ENCODE measurements at places on chromosomes 7 and 10.
A peak's percentile ranks its signal among the peaks of the same experiment; 100 is the strongest.

DNA sequence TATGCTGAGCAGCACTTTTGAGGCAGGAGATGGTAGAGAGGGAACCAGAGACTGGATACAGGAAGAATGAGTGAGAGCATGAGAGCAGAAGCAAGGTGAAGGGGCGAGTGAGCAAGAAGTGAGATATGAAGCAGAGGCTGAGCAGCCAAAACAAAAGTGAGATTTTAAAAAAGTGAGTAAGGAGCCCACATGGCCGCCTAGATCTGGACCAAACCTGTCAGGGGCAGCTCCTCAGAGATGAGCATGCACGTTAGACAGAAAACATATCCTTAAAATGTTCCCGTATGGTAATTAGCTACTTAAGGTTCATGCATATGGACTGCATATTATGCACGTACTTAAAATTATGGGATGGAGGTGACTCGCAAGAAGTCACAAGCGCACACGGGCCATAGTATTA, 22.5 kb downstream of the TMEM176A start:
- no peak for DNase-seq

DNA sequence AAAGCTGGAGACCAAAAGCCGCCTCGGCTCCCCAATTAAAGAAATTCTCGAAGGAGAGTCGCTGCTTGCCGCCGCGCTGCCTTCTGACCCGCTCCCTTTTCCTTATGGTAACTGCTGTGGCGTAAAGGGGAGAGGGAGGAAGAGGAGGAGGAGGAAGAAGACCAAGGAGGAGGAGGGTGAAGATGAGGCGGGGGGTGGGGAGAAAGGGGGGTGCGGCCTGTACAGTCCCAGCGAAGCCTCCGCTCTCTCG, 388 bp downstream of the CNOT4 start:
- DNase-seq = no peak

DNA sequence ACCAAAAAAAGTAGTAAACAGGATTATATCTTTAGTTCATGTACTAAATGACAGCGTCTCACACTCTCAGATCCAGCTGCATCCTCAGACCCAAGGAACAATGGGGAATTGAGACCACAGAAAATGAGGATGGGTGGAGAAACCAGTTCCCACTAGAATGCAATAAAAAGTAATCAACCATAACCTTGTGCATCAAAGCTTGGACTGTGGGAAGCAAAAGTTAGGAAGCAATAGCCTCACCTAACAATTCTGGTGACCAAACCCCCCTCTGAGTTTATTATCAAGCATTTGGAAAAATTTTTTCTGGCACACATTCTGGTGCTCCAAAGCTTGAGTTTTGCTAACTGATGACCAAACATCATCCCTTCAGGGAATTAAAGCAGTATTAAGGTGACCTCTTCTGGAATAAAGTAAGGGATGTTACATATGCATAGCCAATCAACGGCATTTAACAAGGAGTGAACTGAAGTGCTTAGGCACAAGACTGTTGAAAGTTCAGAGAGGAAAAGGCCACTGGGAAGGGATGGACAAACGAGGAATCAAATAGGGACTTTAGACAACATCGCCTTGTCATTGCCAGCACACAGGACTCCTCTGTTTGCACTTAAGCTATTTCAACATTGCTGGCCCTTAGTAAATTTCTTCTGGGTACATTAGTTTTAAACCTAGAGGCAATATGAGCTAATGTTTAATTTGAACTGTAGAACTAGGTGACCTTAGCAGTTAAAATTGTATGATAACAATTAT, 1.2 kb upstream of the MAT1A start:
- no peak for DNase-seq

DNA sequence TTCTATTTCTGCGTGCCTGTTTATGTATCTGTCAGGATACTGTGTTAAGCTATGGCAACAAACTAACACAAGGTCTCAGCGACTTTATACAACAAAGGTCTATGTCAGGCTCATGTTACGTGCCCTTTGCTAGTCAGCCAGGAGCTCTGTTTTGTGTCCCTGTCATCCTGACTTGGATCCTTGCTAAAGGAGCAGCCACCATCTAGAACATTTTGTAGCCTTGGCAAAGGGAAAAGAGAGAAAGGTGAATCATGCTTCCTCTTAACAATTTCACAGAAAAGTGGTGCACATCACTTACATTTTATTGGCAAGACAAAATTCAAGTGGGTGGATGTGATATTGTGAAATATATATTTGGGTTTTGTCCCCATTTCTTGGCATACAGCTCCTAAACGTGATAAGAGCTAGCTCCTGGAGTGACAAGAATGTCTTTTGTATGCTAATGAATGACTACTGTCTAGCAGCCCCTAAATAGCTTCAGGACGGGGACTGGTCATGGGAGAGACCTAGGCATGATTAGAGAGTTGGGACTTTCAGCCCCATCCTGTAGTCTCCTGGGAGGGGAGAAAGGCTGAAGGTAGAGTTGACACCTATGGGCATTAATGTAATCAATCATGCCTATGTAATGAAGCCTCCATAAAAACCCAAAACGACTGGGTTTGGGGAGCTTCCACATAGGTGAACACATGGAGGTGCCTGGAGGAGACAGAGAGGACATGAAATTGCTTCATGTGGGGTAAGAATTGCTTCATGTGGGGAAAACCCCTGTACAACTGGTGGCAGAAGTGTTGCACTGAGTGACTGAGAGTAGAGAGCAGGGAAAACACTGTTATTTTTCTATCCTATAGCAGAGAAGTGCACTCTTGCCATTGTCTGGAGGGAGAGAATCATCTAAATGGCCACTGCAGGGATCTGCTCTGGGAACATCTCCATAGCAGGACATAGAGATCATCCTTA, 33.0 kb downstream of the MRPL32 start:
- no peak for DNase-seq

- no peak for DNase-seq
These were observed 9.3 kb upstream of the PNPLA8 start for GRCh38 chr7:108535257-108535656.

DNA sequence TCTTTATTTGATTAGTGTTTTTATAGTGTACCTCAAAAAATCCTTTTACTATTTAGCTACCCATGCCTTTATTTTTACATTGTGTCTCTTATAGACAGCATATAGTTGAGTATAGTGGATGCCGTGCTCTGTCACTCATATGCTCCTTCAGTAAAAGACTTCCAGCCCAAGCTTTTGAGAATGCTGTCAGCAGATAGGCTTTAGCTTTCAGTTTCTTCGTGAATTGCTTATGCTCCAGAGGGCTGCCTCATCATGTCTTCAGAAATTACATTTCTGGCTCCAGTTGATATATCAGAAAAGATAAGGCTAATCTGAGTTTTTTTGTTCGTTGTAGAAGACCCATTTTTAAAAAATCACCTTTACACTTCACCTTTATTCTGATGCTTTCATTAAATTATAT, 332.0 kb downstream of the NXPH1 start:
- no peak for DNase-seq

DNA sequence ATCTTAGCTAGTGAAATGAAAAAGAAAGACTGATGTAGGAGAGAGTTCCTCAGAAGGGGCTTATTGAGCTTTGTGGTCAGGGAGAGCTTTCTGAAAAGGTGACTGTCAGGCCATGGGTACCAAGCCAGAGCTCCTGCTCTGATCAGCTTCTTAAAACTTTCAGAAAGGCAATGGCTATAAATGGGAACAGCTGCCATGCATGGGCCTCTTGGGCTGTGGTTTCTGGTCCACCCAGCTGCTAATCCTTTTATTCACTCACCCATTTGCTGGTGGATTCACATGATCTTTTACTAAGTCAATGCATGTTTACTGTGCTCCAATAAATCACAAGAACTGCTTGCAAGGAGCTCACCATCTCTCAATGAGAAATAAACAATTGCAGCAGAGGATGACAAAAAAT, 60.1 kb upstream of the ZPBP start:
- no peak for DNase-seq

DNA sequence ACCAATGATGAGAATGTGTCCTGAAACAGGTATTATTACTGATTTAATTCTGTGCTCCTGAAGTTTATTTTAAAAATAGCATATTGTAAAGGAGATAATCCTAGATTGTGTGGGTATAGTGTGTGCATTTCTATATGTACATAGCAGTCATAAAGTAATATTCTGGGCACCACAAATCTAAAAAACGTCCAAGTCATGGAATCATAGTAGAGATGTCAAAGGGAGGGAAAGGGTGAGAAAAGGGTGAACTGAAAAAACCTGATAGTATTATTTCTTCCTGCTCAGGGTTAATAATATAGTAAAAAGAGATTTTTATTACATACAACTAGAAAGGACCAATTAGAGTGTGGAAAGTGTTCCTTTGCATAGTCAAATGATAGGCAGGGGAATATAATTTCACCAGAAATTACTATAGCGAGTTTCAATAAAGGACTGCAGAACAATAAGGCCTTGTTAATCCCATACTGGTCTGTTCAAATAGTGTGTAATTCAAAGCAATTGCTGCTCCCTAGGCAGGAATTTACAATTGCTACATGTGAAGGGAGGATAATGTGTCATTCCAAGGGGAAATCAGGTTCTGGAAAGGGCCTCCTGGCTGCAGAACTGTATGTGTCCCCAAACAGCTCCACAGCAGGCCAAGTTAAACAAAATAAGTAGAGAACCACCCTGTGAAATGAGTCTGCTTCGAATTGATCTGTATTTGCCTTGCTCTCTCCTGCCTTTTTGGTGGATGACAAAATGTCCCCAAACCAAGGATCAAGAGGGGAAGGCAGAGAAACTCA, 42.5 kb upstream of the KMT2E start:
- no peak for DNase-seq

DNA sequence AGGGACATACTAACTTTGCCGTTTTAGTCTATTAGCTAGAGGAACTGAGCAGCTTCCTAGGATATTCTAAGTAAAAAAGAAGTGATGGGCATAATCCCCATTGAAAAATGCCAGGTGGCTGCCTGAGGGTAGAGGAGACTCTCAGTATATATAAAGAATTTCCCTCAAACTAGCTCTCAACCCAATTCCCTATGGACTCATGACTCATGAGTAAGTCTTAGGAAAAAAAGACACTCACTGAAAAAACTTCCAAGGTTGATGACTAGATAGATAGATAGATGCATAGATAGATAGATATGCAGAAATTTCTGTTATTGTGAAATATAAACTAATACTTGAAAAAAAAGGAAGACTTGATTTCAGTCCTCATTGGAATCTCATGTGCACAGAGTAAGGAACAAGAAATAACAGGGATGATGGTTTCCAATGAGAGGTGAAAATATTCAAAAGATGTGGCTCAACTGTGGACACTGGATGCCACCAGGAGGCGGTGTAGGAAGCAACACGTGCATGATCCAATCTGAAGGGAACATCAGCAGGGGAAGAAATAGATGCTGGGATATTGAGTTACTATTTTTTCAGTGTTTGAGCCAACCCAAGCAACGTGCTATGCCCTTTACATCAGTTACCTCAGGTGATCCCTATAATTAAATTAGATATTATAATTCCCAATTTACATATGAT, 711.0 kb upstream of the LRRTM3 start:
- peak; percentile 28 for DNase-seq

DNA sequence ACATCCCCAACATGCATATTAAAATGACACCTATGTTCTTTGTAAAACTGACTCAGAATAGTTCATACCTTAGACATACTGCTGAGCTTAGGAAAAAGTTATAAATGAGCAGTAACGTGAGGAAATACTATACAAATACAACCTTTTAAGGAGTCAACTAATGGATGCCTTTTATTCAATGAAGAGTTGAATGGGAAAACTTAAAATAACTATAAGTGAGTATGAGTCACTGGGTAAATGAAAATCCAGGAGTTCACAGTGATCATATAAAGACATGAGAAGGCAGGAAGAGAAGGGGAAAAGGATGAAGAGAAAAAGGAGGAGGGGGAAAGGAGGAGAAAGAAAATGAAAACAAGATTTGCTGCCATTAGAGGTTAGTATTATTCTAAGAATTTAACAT, 157.8 kb upstream of the PCDH15 start:
- no peak for DNase-seq

DNA sequence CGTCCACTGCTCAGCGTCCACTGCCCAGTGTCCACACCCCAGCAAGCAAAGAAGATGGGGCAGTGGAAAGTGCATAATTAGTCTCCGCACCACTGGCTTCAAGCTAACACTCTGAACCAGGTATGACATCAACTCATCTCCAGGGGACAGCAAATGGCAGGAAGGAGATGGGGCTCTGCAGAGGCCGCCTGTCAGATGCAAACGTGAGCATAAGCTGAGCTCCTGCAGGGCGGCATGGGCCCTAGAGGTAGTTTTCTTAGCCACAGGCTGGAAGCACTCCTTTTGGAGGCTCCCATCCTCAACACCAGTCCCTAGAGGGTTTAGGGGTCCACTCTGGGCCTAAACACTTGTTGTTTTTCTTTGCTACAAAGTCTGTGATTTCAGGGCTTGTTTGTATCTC, 335.8 kb upstream of the MKI67 start:
- DNase-seq = no peak

GRCh38 chr10:114002422-114002821, 41.2 kb upstream of the ADRB1 start:
- no peak for DNase-seq

GRCh38 chr7:30553141-30553540, 41.5 kb upstream of the GARS1 start:
- DNase-seq = no peak

- DNase-seq = no peak
These were observed 707.3 kb downstream of the GRID1 start for GRCh38 chr10:85659331-85659730.

DNA sequence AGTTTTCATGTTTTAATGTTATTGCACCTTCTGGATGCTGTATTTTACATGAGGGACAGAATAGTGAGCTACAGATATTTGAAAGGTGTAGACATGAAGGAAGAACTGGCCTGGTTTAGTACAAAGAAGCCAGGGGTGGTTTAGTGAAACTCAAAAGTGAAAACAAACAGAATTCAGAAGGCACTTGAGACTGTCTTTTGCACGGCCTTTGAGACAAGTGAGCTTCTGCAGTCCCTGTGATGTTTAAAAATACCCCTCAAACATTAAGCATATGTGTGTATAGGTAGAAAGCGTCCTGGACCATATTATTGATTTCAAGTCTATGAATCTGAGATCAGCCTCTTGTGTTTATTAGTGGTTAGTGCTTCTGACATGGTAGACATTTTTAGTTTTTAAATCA, 118.9 kb downstream of the CDK14 start:
- DNase-seq = no peak

All from HS-5 (cell line).